T-helper 9 cell (primary cell): ENCODE measurements at places on chromosomes 7 and 10.

DNA sequence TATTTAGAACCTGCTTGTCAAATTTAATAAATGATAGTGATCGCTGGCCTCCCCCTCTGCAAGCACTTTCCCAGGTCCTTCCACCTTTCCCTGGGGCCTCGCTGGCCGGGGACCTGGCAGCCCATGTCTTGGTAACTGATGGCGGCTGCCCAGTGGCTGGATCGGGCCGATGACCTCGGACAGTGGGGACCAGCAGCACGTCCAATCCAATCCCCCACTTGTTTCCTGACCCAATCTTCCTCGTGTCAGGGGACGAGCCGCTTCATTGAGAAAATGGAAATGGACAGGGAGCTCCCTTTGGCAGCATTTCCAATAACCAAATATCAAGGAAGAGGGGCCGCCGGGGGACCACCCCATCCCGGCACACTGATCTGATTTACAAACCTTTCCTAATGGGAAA is 17.2 kb downstream of the EBF3 start:
- no peak for DNase-seq

GRCh38 chr7:30771880-30772425 is 736 bp downstream of the MINDY4 start:
- no peak for DNase-seq

GRCh38 chr7:386385-386784 is 96.4 kb downstream of the FOXL3 start:
- DNase-seq: no peak

GRCh38 chr7:84182301-84182700 is 12.3 kb downstream of the SEMA3A start:
- no peak for DNase-seq

- no peak for DNase-seq
Observed at GRCh38 chr7:66558201-66558641, 70.5 kb upstream of the KCTD7 start.

DNA sequence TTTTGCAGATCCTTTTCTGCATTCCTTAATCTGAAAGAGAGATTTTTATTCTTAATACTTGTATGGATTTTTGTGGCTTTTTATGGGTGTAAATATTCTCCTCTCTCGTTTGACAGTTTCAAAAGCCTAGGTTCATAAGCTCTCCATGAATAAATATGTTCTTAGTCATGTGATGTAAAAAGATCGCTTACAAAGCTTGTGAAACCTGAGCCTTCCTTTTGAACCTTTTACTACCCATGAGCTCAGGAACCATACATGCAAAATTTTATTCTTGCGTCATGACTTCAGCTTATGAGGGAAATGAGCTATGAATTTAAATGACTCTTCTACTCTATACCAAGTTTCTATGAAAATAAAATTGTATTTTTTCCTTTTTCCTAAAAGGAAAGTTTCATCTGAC is 98.7 kb downstream of the POLL start:
- no peak for DNase-seq

- DNase-seq: no peak
Observed at GRCh38 chr10:106506526-106507283, 657.8 kb downstream of the SORCS1 start.

GRCh38 chr7:33862946-33863814 is 42.2 kb upstream of the BMPER start:
- no peak for DNase-seq

- DNase-seq: no peak
Observed at GRCh38 chr10:86304436-86304835, 62.2 kb downstream of the GRID1 start.

- DNase-seq: no peak
Observed at GRCh38 chr7:151491859-151492258, 27.8 kb downstream of the RHEB start.

- no peak for DNase-seq
Observed at GRCh38 chr7:130090745-130091532, 20.6 kb downstream of the KLHDC10 start.

DNA sequence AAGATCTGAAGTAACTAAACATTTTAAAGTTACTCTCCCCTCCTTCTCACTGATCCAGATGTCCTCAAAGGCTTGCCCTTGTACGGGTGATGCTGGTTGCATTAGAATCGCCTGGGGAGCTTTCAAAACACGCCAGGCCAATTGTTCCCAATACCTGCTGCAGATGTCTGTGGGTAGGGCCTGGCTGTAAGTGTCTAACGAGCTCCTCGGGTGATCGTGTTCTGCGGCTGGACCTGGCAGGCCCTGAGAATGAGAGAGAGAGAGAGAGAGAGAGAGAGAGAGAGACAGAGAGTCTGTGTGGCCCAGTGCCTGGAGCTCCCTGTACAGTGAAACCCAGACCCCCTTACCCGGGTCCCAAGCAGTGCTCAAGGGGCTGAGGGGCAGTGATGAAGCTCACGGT is 8.4 kb downstream of the COL13A1 start:
- DNase-seq: no peak

DNA sequence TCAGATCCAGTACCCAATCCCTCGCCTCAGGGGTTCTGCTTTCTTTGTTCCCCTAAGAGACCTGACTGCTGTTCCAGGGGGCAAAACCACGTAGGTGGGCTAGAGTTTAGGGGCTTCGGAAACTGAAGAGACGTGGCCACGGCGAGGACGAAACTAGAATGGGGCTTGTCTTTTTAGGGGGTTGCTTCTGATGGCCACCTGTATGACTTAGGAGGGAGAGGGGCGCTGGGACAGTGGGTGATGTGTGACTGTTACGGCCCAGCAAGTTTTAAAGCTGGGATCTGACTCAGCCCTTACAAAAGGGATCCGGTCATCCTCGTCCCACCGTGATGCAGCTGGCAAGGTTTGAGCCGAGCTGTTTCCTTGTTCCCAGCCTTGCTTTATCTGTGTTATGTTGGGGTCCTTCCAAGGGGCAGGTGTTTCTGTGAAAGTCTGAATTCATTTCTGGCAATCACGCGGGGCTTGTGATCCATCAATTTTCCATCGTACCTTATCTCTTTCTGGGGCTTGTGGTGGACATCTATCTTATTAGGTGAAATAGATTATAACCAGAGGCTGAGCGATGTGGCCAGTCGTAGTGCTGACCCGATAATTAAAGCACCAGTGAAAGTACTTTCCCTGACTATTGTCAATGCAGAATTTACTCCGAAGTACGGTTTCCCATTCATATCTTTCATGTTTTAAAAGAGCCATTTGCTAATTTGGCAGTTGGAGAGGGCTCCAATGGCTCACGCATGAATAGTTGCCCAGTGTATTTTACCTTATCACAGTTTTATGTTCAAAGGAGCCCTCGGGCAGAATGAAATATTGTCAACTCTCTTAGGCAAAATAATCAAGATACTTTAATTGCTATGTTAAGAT is 830 bp downstream of the MET start:
- no peak for DNase-seq

GRCh38 chr10:13837966-13838365 is 251.2 kb downstream of the PRPF18 start:
- no peak for DNase-seq

GRCh38 chr7:37162106-37162505 is 286.6 kb downstream of the ELMO1 start:
- DNase-seq: no peak

GRCh38 chr7:40374575-40374974 is 239.8 kb downstream of the SUGCT start:
- no peak for DNase-seq
